ENCODE measurements at places on chromosomes 2 and 18.

GRCh38 chr18:59957957-59958356 is 58.2 kb downstream of the PMAIP1 start:
- peak; percentile 68 for DNase-seq

DNA sequence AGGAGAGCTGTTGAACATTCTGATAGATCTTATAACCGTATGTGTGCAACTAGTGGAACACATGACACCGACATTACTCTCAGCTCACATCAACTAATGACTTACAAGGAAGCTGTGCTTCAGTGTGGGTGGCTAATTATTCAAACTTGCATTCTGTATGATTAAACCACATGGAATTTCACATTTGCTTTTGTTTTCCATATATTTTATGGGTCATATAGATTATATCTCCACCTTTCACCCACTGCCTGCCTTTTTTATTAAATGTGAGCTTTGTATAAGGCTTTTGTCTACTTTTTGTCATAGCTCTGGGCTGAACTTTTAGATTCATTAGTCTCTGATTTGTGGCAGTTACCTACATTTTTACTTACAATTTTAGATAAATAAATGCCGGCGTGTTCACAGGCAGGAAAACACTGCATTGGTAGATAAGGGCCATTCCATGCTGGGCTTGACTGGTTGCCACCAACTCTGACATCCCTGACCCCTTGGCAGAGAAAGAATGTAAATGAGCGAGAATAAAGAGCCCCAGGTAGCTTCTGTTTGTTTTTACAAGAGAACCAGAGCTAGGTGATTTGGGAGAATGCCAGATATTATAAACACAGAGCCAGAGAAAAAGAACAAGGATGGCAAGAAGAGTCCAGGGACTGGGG is 35.7 kb downstream of the LYPD6 start:
- DNase-seq, result peak; percentile 83

GRCh38 chr2:161592713-161593112 is 31.5 kb upstream of the SLC4A10 start:
- DNase-seq, result no peak

GRCh38 chr18:62611453-62612288 is 88.8 kb downstream of the ZCCHC2 start:
- no peak for DNase-seq

DNA sequence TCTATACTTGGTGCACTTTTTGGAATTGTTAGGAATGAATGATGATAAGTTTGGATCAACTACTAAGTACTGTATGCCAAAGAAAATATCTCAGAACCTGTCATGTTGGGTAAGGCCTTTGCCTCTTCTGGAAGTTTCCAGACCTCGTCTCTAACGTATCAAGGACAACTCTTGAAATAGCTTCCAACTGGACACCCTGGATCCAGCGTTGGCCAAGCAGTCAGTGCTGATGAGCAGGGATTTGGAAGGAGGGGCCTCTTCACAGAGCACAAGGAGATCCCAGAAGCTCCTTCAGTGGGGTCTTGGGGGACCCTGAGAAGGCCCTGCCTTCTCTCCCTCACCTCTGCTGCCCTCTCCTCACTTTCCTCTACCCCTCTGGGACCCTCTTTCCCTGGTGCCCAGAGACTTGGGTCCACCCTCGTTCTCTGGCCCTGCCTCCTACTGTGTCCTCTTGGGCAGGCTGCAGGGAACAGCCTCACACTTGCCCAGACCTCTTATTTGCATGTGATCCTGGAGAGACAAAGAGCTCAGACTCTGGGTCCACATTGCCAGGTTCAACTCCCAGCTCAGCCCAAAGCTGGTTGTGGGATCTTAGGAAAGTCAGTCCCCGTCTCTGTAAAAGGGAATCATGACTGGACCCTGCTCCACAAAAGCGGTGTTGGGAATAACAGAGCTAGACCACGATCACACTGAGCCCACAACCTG is 145.8 kb downstream of the COL6A3 start:
- no peak for DNase-seq
